Suprapubic skin (tissue), 4 donors: ENCODE measurements at places on chromosomes 12 and 14. TPM values are rescaled to one million over a fixed set of nuclear protein-coding genes. Genes with fewer than 3 reads are reported as not detected.

DNA sequence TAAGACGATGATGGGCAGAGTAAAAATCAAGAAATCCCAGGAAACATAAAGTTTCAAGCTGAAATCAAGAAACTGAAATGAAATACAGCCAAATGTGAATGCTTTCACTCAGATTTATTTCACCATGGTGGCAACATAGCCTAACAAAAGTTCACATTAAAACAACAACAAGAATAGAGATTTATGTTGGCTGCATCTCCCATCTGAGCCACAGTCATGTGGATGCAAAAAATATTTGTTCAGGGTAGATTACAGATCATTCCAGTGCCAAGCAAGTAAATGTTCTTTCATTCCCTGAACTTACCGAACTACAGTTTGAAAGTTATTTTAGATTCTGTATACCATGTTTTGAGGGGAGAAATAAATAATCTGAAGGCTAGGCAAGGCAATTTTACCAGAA lies 159.9 kb upstream of the TMTC1 start:
- DNase-seq = no peak

- DNase-seq = no peak
Observed at GRCh38 chr12:27076928-27077327, 5.5 kb downstream of the C12orf71 start.

DNA sequence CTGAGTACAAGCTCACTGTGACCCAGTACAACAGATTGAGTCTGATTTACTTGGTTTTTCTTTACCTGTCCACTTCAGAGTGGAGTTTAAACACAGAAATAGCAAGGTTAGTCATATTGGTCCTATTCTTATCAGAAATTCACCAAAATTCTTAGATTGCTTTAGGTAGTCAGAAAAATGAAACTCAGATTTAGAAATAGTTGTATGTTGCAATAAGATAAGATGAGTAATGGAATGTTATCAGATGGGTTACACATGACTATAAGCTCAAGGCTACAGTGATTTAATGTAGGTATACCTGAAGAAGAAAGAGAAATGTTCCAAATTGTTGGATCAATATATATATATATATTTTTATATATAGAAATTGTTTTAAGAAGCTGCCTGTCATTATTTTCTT lies 524.1 kb downstream of the LRFN5 start:
- no peak for DNase-seq

DNA sequence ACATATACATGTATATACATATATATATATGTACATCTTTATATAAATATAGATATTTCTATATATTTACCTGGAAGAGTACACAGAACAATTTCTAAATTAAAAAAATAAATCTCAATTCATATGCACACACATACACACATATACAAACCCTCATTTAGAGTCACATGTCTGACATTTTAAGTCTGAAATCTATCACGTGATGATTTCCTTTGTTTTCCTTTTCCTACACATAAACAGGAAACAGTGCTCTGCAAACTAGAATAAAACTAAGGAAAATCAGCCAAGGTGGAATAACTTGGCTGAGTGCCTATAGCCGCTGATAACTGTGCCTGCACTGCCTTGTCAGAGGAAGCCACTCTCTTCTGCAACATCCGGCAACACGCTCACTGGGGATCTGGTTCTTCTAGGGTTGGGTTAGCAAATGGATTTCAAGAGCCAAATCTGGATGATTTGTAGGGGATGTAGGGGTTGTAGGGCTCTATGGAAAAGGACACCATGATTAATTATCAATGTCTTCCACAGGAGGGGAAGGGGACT lies 480.7 kb downstream of the TMEM132D start:
- DNase-seq = no peak

GRCh38 chr12:52280796-52281560 lies 6.5 kb downstream of the KRT86 start:
- peak; percentile 93 for DNase-seq

- no peak for DNase-seq
Observed at GRCh38 chr12:111578276-111578970, 20.7 kb downstream of the ATXN2 start.

GRCh38 chr14:89370781-89371180 lies 46.3 kb downstream of the FOXN3 start:
- DNase-seq = no peak

VDR gene
- total RNA-seq = 39.7 TPM
